ENCODE measurements at places on chromosomes 3 and 15.

DNA sequence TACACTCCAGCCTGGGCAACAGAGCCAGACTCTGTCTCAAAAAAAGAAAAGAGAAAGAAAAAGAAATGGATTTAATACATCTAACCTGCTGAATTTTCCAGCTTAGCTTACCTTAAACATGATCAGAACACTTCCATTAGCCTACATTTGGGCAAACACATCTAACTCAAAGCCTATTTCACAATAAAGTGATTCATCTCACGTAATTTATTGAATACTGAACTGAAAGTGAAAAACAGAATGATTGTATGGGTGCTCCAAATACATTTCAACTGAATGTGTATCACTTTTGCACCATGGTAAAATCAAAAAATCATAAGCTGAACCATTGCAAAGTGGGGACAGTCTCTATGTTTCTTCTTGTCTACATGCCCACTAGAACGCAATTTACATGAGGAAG is 9.0 kb downstream of the PIK3R4 start:
- no peak for DNase-seq

DNA sequence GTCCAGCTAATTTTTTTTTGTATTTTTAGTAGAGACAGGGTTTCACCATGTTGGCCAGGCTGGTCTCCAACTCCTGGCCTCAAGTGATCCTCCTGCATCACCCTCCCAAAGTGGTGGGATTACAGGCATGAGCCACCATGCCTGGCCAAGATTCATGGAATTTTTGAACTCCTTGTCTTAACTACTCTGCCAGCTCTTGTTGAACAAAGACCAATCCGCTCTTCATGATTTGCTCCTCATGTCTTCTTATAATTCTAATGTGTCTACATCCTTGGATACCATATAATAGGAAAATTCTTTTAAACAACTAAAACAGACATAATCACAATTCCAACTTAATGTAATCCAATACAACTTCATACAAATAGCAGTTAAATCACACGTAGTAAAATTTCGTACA is 21.3 kb downstream of the UBA5 start:
- DNase-seq, result no peak

- no peak for DNase-seq
Observed at GRCh38 chr3:13115991-13116390, 42.8 kb upstream of the IQSEC1 start.

GRCh38 chr3:105944721-105945120 is 75.9 kb upstream of the CBLB start:
- no peak for DNase-seq
